C1 segment of cervical spinal cord (tissue), 14 donors: ENCODE measurements at places on chromosomes 6 and 20.

- no peak for DNase-seq
These were observed 92.4 kb downstream of the COL9A1 start for GRCh38 chr6:70210462-70210861.

DNA sequence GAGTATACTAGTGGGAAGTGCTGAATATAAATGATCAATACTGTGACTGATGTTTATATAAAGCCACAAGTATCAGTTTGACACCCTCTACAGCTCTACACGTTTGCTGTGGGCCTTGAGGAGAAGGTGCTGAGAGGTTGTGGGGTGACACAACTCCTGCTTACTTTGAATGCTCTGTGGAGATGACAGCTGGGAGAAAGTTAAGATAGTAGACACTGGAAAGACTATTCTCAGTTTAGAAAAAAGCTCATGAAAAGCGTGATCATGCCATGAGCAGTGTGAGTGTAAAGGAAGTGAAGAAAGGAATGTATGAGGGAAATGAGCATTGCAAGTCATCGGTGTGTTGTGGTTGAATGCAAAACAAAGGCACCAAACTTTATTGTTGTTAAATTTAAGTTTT, 215.8 kb downstream of the UTRN start:
- no peak for DNase-seq

DNA sequence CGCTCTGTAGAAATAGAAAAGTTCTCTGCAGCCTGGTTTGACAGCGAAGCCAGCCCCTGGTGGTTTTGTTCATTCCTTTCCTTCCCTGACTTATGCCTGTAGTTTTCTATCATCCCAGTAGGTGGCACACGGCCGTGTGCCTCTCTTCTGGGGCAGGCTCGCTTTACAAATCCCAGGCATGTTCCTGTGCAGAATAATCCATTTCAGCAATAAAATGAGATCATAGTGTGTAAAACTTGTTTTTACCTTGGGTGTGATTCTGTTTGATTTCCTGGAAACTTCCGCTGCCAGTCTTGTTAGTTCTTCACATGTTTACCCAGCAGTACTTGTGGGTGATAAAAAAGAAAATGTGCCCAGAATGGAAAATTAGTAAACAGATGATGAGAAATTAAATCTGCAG, 7.4 kb upstream of the INSM1 start:
- peak; percentile 18 for DNase-seq

DNA sequence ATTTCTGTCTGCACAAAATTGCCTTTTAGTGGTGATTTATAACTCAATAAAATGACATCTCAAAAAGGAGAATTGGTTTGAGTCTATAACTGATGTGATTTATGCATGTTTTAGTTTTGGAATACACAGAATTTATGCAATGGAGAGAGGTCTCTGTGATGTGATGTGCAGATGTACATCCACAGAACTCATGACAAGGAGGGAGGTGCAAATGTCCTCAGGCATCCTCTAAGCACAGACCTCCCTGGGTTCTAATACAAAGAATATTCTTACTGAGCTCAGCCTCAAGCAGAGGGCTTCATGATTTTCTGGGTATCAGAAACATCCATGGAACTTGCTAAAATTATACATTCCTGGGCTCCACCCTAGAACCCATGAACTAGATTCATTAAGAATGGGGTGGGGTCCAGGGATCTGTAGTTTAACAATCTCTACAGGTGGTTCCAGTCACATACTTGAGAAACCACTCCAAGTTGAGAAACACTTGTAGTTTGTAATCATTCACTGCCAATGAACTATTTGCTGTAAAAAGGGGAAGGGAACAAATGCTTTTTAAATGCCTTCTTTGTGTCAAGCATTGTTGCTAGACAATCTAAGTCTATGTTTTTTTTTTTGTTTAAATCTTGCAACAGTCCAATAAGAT, 60.2 kb upstream of the NEDD9 start:
- no peak for DNase-seq

GRCh38 chr6:139371421-139372203, 2.8 kb downstream of the CITED2 start:
- no peak for DNase-seq

DNA sequence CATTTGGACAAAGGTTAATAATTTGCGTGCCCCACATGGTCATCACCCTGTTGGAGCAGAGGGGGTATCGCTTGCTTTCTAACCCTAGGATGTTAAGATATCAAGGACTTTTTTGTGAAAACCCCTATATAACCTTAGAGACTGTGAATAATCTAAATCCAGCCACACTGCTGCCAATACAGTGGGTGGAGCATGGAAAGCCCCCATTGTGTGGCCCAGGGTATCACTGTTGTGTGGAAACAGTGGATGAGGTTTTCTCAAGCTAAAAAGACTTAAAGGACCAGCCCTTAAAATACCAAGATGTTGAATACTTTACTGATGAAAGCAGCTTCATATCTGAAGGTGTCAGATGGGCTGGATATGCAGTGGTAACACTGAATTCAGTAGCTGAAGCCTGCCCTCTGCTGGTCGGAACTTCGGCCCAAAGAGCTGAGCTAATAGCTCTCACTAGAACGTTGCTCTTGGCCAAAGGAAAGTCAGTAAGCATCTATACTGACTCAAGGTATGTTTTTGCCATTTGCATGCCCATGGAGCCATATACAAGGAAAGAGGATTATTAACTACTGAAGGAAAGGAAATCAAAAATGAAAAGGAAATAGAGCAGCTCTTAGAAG, 695.2 kb downstream of the PHF3 start:
- DNase-seq: peak; percentile 43

DNA sequence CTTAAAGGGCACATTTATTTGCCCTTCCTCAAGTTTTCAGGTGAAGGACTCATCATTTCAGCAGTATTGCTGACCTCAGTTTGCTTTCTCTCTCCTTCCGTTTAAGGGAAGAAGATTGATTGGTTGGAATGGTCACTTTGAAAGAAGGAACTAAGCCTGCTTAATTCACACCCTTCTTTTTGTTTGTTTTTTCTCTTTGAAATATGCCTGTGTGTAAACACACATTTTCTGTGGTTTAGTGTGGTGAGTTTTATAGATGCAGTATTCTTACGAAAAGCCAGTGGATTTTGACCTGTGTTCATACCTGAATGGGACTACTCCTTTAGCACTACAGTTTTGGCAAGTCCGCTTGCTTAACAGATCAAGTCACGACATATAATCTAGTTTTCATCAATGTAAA, 548.8 kb upstream of the EPHA7 start:
- DNase-seq: no peak

DNA sequence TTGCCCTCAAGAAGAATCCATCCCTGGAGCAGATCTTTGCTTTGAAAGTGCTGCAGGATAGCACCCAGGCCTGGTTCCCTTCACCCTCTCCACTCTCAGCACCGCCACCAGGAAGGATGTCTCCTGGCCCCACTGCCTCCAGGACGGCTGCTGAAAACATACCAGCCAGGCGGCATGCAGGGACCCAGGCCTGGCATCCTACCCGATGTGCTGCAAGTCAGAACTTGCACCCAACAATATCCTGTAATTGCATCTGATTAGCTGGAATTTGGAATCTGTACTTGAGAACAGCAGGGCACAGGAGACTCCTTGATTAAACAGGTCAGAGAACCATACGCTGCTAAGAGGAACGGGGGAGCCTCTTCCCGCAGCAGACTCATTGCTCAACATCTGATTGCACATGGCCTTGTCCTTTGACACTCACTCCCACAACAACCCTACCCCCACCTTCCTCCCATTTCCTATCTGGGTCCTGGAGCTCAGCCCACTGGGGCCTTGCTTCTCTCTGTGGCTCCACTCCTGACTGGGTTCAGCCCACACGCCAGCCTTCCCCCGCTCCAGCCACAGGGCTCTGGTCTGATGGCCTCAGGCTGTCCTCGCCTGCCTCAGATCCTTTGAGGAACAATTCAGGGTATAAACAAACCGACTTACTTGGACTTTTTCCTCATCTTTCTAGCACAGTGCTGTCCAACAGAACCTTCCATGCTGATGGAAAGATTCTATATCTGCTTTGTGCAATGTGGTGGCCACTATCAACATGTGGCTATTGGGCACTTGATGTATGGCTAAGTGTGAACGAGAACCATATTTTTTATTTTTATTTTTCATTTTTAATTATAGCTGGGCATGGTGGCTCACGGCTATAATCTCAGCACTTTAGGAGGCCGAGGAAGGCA, 78.0 kb downstream of the FGD2 start:
- DNase-seq: no peak

- DNase-seq: no peak
These were observed 727 bp upstream of the EXOC2 start for GRCh38 chr6:693723-694009.

- DNase-seq: no peak
These were observed 101.0 kb downstream of the CENPW start for GRCh38 chr6:126440923-126441322.

- DNase-seq: no peak
These were observed 118.2 kb downstream of the ADAT2 start for GRCh38 chr6:143332153-143332845.

GRCh38 chr20:34337544-34337943, 25.5 kb upstream of the ITCH start:
- no peak for DNase-seq

DNA sequence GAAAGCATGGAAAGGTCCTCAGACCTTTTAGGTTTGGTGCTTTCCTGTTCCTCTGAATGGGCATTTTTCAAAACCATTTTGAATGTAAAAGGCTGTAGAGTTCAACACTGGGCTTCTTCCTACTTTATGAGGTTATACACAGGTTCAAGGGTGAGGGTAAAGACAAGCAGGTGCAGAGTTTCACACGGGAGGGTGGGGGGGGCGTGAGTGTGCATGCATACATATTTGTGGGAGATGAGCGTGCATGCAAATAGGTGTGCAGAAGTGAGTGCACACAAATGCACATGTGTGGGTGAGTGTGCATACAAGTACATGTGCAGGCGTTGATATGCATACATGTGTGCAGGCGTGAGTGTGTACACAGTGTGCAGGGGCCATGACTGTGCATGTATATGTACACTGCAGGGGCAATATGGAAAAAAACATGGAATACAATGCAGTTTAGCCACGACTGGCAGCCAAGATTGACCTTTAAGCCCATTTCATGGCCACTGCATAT, 183.1 kb downstream of the GMPR start:
- DNase-seq: no peak
